ENCODE measurements at places on chromosomes 4 and X.

DNA sequence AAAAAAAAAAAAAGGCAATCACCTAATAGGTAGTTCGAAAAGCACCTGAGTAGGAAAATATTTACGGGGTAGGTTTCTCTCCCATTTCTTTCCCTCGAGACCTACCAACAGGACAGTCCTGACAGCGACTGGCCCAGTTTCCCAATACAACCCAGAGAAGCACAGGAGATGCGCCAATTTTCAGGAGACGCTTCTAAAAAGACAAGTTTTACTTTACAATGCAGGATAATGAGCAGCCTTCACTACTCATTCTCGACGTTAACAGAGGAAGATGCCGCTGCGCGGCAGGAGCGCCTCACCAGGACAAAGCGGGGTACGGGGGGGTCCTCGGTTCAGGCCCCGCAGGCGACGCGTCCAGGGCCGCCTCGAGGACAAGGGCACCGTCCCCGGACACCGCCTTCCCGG, 708 bp downstream of the BCLAF3 start:
- DNase-seq, result no peak

GRCh38 chr4:184748251-184748652, 14.4 kb upstream of the CENPU start:
- no peak for DNase-seq

- DNase-seq, result no peak
Measured at GRCh38 chr4:150173432-150173861, 95.2 kb downstream of the DCLK2 start.

GRCh38 chr4:10207116-10207515, 90.5 kb upstream of the WDR1 start:
- no peak for DNase-seq

GRCh38 chr4:35933901-35934300, 310.4 kb downstream of the ARAP2 start:
- DNase-seq, result no peak

DNA sequence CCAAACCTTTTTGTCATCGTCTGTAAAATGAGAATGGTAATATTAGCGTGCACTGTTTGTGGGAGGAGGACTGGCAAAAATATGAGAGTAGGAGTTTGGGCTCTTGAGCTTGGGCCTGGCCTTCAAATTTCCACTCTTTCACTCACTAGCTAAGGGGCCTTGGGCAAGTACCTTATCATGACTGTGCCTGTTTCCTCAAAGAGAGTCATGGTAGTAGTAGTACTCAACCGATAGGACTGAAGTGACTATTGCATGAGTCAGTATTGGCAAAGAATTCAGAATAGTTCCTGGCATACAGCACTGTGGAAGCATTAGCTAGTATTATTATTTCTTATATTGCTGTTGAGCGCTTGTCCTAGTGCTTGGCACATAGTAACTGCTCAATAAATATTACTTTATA, 16.0 kb upstream of the RBM3 start:
- DNase-seq, result no peak

DNA sequence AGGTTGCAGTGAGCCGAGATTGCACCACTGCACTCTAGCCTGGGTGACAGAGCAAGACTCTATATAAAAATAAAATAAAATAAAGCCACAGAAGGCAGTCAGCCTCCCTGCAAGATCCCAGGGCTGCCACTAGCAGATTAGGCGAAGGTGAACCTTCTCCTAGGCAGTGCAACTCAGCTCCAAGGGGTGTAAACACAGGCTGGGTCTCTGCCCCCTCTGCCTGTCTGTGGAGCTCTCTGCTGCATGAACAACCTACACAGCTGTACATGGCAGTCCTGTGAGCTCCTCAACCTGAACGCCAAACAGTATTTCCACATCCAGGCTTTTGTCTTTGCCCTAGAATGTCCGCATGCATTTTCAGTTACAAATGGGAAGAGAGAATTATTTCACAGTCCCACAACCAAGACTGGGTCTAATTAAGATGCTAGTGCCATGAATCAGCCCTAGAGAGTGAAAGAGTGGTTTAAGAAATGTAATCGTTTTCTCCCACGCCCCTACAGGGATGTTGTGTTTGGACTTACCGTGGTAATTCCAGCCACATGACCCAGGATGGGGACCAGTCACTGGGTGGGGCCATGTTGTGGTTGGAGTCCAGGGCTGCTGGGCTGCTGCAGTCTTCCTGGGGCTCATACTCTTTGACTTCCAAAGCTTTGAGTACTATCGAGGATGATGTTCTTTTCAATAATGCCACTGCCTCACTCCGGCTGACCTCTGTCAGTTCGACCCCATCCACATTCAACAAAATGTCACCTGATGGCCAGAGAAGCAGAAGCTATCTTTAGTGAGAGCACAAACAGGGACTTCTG, 99.0 kb downstream of the FIP1L1 start:
- no peak for DNase-seq

- no peak for DNase-seq
Measured at GRCh38 chr4:38184404-38184803, 224.2 kb downstream of the PTTG2 start.

DNA sequence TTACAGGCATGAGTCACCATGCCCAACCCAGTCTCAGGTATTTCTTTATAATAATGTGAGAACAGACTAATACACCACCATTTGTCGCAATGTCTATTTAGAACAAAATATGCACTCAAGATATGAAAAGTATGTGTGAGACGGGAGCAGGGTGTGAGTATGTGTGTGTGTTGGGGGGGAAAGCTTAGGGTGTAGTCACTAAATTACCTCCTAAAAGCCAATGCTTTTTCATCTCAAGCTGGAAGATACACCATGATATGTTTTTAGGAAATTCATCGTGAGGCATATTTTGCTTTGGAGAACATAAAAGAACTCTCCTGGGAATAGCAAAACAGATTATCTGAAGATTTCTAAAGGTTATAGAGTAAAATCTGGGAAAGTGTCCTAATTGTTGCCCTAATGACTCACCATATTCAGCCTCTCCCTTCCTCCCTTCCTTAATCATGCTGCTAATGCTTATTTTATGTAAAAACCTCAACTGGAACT, 262.7 kb downstream of the PDHA2 start:
- no peak for DNase-seq

GRCh38 chrX:137166591-137166990, 132.8 kb upstream of the GPR101 start:
- DNase-seq, result no peak

DNA sequence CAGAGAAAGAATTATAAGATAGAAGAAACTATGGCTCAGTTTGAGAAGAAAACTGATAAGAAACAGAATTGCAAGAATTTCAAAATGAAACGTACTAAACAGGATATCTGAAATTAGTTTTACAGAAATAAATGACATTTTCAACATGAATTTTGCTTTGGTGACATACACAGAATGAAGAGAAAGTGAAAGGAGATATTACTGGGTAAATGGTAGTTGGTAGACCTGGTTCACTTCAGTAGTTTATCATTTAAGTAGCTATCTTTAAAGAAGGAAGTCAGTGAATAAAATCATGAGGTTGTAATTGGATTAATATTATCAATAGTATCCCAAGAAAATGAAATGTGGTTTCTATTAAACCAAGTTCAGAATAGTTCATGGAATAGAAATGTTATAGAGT, 395.5 kb upstream of the SMIM31 start:
- no peak for DNase-seq

DNA sequence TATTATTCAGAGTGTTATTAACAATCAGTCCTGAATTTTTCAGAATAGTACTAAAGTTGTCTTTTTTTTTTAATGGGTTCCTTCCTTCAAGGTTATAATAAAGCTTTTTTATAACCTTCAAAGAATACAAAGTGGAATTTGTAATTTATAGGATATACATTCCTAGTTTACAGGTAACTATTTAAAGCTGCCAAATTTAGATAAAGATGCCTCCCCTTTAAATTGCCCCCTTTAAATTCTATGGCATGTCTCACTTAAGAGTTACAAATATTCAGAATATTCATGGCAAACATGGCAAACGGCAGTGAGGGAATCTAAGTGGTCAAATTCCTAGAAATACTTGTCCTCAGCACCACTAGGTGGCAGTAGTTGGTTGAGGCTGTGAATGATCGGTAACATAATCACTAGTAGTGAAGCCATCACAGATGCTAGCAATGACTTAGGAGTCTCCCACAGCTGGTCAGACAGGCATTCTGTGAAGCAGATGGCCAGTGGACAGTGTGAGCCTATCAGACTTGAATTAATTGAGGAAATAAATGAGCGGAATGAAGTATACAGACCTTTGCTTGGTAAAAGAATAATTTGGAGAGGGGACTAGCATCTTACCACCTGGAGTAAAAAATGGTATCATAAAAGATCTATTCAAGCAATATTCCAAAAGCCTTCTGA, 86.4 kb downstream of the CBR4 start:
- peak; percentile 35 for DNase-seq

GRCh38 chrX:123464709-123465108, 268.1 kb downstream of the THOC2 start:
- DNase-seq, result no peak

- no peak for DNase-seq
Measured at GRCh38 chrX:103640401-103641155, 11.8 kb downstream of the TCEAL1 start.

DNA sequence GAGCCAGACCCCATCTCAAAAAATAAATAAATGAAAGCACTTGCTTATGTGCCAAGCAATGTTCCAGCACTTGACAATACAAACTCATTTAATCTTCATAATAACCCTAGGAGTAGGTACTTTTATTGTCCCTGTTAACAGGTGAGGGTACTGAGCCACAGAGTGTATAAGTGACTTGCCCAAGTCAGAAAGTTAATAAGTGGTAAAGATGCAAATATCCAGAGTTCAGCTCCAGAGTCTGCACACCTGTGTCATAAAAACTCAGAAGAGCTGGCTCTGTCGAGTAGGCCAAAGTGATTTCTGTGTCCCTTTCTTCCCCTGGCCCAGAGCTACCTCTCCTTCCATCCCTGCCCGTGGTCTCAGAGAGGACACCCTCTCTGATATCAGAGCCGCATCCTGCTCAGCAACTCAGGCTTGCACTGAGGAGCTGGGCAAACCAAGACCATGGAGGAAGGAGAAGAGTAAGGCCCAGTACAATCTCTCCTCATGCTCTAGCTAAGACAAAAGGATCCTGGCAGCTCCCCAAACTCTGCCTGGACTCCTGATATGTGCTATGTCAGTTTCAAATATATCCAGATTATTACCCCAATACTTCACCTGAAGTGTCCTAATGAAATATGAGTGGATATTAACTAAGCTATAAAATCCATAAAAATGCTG, 136.3 kb downstream of the HS6ST2 start:
- no peak for DNase-seq

DNA sequence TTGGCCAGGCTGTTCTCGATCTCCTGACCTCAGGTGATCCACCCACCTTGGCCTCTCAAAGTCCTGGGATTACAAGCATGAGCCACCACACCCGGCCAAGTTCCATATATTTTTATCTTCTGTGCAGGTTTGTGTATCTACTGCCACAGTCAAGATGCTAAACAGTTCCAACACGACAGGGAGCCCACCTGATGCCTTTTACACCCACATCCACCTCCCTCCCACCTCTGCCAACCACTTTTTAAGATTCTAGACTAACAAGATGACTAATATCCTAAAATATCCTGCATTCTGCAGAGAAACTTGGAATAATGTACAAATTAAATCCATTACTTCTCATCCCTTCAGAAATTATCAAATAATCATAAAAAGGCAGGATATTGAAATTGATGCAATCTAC, 19.3 kb upstream of the RPL34 start:
- no peak for DNase-seq

GRCh38 chr4:57064811-57065711, 45.1 kb downstream of the IGFBP7 start:
- no peak for DNase-seq

- peak; percentile 45 for DNase-seq
Measured at GRCh38 chr4:70505151-70505748, 13.1 kb upstream of the AMTN start.

DNA sequence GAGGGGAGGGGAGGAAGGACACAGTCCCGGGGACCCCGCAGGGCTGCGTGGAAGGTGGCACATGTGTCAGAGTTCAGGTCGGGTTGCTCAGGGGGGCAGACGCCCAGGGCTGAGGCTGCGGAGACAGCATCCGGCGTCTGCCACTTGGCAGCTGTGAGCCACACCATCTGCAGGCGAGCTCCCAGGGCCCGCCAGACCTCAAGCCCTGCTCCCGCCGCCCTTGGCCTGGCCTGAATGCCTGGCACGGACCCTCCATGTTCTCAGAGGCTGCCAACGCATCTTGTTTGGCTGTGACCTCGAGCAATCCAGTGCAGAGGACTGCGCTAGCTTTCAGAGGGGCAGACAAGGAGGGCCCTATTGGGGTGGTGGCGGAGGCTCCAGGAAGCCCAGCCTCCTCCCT, 5.1 kb downstream of the BGN start:
- no peak for DNase-seq

DNA sequence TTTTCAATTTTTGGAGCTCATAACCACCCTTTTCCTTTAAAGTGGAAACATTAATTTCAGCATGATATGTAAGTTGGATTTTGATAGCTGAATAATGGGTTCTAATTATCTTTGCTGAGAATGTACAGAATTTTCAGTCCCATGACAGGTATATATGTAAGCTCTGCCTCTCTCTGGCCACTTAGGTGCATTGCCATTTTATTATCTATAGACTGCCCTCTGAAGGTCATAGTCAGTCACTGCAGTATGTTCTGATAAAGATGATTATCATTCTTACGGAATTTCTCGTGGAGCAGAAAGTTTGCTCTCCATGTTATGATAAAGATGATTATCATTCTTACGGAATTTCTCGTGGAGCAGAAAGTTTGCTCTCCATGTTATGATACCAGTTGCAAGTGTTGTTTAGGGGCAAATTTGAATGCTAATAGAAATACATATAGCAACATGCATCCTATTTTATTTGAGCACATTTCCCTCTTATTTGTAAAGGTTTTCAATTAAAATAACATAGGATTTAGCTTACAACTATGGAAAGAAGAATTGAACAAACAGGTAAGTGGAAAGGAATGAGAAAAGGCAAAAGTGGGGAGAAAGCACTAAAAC, 10.4 kb downstream of the AFP start:
- DNase-seq, result no peak

DNA sequence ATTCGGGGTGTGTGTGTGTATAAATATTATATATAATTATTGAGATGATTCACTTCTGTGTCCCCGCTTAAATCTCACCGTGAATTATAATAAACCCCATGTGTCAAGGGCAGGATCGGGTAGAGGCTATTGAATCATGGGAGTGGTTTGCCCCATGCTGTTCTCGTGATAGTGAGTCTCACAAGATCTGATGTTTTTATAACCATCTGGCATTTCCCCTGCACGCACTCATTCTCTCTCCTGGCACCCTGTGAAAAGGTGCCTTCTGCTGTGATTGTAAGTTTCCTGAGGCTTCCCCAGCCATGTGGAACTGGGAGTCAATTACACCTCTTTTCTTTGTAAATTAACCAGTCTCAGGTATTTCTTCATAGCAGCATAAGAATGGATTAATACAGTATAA, 851.4 kb upstream of the AGA start:
- no peak for DNase-seq

DNA sequence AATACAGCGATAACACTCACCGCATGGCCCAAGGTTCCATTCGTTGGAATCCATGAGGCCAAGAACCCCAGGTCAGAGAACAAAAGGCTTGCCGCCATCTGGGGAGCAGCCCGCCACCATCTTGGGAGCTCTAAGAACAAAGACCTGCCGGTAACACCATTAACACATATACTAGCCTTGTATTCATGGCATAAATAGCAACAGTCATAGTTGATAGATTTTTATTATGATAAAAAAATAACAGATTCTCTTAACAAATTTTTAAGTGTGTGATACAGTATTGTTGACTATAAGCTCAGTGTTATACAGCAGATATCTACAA, 309.4 kb downstream of the GLUD2 start:
- DNase-seq, result no peak

All from activated naive CD4-positive, alpha-beta T cell treated with Interleukin-2 at 50 U/mL for 16 hours (primary cell).